Ovary (tissue), 10 donors: ENCODE measurements at places on chromosomes 5 and 9.
A peak's percentile ranks its signal among the peaks of the same experiment; 100 is the strongest.

DNA sequence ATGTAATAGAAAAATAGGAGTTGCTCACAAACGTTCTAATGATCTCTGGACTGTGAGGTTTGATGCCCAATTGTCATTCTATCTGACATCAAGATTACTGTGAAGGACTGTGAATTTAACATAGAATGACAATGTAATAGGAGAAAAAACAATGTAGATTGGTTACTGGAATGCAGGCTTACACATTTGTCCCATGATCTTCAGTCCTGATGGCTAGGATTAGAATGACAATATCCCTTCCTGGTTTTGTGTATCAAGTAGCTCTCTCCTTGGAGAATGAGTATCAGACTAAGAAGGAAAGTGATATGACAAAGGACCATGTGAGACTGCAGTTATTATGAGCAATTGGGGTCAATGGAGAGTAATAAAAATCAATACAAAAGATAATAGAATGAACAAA is 862.2 kb upstream of the C9orf72 start:
- DNase-seq = no peak

GRCh38 chr5:138884094-138884493 is 9.0 kb upstream of the LRRTM2 start:
- no peak for DNase-seq

GRCh38 chr5:132203464-132203818 is 24.2 kb downstream of the P4HA2 start:
- no peak for DNase-seq

GRCh38 chr5:118405650-118406061 is 582.7 kb downstream of the DTWD2 start:
- no peak for DNase-seq

DNA sequence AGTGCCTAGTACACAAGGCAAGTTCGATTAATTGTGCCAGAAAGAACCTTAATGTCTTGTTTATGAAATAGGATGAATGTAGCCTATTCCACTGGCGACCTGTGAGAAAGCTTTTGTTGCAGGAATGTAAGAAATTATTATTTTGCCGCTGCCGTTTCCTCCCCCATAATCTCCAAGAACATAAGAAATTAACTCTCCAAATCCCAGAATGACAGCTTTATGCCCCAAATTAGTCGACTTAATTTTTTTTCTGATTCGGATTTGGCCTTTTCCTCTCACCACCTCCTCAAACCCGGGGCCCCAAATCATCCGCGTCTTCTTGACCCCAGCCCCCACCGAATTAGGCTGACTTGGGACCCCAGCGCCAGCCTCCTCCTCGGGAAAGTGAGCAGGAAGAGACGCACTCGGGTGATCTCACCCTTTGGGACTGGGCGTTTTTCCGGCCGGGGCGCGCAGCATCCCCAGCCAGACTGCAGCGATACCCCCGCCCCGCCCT is 682 bp upstream of the SPTAN1 start:
- no peak for DNase-seq

GRCh38 chr5:126527892-126528291 is 67.1 kb downstream of the ALDH7A1 start:
- no peak for DNase-seq

DNA sequence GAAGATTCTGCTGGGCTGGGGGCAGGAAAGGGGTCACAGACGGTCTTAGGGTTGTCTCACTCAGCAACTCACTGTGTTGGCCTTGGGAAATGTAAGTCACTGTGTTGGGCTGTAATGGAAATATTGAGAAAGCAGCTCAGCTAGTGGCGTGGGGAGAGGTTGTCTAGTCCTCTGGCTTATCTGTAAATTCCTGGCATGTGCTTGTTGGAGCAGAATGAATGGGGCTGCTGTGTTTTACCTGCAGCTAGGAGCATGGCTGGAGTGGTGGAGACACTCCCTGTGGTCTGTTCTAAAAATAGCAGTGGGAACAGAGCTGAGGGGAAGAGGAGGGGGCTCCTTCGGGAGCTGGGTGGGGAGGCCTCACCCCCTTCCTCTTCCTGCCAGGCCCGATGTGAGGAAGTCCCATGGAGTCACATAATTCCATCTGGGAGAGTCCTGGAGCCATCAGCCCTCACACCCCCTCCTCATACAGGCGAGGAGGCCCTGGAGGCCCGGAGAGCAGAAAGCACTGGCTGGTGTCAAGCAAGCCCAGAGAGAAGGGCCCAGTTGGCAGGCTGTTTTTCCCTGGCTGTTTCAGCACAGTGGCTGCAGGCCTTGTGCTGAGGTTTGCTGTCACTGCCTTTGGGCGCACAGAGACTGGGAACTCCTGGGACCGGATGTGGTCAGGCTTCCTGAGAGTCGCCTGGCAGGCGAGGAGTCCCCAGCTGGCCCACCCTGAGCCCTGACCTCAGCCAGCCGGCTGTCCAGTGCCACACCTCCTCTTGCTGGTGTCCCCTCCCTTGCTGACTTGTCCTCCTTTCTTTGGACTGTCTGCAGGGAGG is 84.9 kb downstream of the RGS3 start:
- peak; percentile 61 for DNase-seq

DNA sequence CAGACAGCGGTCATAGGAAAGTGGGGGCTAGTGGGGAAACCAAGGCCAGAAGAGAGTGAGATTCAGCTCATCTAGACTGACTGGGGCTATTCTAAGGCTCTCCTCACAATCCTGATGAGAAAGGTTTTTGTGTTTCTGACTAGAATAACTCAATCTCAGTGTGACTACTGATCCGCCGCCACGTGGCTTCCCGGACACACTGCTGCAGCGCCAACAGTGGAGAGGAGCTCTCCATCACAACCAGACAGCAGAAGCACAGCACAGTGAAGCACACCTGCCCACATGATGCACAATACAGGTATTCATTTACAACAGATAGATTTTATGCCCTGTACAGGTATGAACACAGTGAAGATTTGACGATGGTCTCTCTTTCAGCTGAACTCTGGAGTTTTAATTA is 25.4 kb downstream of the NREP start:
- DNase-seq = no peak

GRCh38 chr9:94150279-94150828 is 66.1 kb downstream of the PTPDC1 start:
- no peak for DNase-seq

DNA sequence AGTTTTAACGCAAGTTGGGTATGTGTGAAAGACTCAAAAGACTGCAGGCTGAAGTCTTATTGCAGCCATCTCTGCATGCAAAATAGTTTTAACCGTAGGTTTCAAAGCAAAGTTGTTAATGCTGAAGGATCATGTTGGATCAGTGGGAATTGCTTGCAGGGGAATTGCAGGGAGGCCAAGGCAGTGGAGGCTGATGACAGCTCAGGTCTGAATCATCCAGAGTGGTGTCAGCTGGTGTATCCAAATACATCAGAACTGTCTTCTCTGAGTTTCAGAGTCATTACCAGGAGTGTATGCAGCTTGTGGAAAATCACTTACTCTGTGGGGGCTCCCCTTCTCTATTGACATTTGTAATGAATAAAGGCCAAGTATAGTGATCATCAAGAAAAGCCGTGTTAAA is 435.7 kb downstream of the SH3GL2 start:
- DNase-seq = no peak

DNA sequence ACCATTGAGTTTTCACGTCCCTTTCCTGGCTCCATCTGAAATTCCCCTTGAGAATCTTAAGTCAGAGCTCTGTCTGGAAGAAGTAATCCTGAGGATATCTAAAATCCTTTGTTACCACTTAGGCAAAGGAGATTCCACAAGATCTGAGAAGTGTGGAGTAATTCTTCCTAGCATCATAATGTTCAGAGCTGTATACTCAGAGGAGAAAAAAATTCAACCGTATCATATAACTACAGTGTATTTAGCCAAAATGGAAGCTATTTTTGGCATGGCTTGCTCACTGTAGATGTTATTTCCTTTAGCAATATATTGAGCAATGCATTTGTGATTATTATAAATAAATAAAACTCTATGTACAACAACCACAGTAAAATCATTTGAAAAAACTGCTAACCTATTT is 1858.4 kb downstream of the EFNA5 start:
- no peak for DNase-seq

GRCh38 chr9:134852906-134853654 is 27.5 kb upstream of the FCN2 start:
- peak; percentile 40 for DNase-seq

GRCh38 chr9:137192859-137193258 is 4.4 kb downstream of the SSNA1 start:
- DNase-seq = no peak
